ENCODE measurements at places on chromosomes 11 and 22.

- no peak for DNase-seq
These were observed 24.2 kb upstream of the YPEL1 start for GRCh38 chr22:21759646-21760376.

DNA sequence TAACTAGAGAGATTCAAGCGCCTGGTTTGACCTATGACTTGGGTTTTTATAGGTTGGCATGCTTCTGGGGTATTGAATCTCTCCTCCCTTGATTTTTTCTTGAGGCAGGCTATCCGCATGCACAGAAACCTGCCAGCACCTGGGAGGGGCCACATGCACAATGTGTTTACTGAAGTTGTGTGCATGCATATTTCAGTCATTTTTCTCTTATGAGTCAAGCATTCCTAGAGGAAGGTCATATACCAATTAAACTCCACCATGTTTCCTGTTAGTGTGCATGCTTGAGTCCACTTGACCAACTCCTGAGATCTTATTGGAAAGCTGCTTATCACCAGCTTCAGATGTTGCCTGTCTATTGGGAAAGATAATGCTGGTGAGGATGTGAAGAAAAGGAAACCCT, 1718.4 kb downstream of the LRRC4C start:
- DNase-seq, result no peak

DNA sequence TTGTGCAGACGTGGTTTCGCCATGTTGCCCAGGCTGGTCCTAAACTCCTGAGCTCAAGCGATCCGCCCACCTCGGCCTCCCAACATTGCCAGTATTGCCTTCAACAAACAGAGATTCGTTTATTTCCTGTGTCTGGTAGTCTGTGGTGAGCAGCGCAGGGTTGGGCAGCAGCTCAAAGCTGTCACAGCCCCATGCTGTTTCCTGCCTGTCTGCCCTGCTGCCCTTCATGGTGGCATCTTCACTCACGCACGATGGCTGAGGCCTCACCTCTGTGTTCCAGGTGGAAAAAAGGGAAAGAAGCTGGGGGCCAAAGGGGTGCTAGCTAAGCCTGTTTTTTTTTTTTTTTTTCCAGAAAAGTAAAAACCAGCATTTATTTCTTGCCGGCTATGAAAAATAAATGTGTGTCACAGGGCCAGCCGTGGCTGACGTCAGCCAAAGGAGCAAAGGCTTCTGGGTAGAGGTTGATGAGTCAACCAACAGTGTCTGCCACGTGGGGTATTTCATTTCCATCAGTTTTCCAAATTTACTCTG, 28.8 kb downstream of the TBC1D22A start:
- no peak for DNase-seq

DNA sequence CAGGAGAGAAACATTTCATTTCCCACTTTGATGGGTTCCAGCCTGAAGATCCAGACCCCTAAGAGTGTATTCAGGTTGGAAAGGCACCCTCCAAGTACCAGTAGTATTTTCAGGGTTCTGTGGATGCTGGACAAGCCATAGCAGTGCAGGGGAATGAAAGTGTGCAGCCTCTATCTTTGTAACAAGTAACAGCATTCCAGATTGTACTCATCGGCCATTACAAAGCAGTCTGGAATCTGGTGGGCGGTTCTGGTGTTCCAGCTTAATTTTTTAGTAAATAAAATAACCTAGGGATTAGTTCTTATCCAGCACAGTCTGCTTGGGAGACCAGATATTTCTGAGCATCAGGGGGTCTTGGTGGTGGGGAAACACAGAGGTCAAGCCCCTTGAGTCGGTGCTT, 22.6 kb downstream of the APLNR start:
- no peak for DNase-seq
